ENCODE measurements at places on chromosomes 3 and 15.

DNA sequence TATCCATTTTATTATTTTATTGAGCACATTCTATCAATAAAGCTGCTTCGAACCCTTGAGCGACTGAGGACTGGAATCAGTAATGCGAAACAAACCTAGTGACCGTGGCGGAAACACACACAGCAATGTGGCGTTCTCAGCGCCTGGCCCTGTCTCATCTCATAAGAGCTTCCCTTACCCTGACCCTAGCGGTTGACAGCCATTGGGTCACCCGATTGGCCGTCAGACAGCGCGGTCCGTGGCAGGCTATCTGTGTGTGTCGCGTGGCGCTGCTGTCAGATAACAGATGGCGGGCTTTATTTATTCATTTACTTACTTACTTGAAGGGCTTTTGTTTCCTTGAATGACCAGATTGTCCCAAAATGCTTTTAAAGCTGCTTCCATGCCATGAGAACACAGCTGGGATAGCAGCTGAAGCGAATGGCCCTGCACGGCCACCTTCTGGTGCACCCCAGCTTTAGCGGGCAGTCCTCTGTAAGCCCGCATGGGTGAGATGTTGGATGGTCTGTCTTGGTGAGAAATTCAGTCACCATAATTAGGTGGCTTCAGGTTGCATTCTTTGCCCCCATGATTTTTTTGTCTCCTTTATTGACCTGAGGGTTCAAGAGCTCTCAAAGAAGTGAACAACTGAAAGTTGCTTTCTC, 215.5 kb upstream of the BHLHE40 start:
- H3K4me1 ChIP-seq = peaks cover 3% of the 10 kb centered on the region
- peaks cover 5% of the 10 kb centered on the region for H3K36me3 ChIP-seq
- no peak overlapping the region for H3K4me3 ChIP-seq
- no peak overlapping the region for H3K27ac ChIP-seq

DNA sequence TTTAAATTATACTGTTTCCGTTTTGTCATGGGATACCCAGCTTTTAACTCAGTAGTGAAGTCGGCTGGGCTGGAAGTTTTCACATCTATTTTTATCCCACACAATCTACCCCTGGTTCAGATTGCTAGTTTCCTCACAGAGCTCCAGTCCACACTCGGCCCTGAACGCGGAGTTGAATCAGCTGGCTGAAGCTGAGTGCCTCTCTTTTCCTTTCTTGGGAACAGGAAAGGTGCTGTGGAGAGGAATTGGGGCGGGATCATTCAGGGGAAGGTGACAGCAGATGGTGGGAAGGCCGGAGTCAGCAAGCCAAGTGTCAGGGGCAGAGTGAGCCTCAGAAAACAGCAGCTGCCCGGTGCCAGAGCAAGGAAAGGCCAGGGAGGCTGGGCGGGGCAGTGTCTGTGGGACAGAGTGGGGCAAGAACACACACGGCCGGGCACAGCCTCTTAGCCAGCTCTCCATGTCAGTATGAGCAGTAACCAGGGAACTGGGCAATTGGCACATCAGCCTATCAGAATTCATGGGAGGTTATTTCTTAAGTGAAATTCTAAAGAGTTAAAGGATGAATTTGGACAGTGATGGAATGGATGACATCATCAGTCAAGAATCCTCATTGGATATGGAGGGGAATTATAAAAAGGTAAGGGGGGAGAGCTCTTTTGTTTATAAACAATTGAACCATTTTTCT, 135.7 kb upstream of the IL12A start:
- H3K27me3 ChIP-seq = no peaks in the 10 kb centered on the region
- H3K36me3 ChIP-seq = peaks cover 2% of the 10 kb centered on the region
- H3K4me3 ChIP-seq = no peak overlapping the region
- DNase-seq = no peak

DNA sequence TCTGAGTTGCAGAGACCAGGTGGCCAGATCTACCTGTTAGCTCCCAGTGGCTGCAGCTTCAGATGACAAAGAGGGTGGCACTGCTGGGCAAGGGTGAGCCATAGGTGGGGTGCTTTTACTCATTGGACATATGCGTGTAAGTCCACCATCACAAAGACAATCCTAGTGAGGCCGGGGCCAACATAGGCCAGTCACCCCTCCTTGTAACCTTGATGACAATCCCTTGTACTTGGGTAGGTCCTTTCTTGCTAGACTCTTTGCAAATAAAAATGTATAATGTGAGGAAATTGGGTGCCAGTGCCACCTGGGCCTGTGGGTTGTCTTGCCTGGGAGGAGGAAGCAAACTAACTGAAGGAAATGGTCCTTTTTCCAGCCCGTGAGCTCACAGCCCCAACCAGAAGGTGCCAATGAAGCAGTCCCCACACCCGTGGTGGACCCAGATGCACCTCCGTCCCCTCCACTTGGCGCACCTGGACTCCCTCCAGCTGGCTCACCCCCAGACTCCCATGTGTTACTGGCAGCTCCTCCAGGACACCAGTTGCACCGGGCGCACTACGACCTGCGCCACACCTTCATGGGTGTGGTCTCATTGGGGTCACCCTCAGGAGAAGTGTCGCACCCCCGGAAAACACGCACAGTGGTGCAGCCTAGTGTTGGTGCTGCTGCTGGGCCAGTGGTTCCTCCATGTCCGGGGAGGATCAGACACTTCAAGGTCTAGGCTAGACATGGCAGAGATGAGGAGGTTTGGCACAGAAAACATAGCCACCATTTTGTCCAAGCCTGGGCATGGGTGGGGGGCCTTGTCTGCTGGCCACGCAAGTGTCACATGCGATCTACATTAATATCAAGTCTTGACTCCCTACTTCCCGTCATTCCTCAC, 7.6 kb downstream of the AHSG start:
- no peak overlapping the region for H3K27ac ChIP-seq
- no peaks in the 10 kb centered on the region for H3K4me1 ChIP-seq
- H3K36me3 ChIP-seq = no peaks in the 10 kb centered on the region

DNA sequence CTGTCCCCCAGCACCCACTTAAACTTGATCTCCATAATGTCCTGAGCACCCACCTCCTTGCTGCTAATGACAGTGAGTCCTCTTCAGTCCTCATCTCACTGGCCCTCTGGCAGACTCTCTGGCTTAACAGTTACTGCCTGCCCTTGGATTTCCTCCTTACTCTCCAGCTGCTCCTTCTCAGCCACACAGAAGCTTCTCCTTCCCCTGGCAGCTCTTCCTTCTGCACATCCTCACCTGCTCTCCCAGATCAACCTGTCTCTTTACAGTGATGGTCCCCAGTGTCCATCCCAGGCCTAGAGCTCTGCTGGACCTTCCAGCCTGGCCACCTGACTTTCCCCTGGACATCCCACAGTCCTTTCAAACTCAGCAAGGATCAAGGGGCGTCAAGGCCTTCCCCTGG, 47.4 kb upstream of the SMAD3 start:
- no peaks in the 10 kb centered on the region for H3K4me1 ChIP-seq
- peaks cover 9% of the 10 kb centered on the region for H3K27me3 ChIP-seq
- H3K27ac ChIP-seq = no peak overlapping the region
- no peak overlapping the region for H3K4me3 ChIP-seq
- no peak for DNase-seq
